ENCODE measurements at places on chromosomes 3 and 15. TPM values are rescaled to one million over a fixed set of nuclear protein-coding genes. Genes with fewer than 3 reads are reported as not detected.

DNA sequence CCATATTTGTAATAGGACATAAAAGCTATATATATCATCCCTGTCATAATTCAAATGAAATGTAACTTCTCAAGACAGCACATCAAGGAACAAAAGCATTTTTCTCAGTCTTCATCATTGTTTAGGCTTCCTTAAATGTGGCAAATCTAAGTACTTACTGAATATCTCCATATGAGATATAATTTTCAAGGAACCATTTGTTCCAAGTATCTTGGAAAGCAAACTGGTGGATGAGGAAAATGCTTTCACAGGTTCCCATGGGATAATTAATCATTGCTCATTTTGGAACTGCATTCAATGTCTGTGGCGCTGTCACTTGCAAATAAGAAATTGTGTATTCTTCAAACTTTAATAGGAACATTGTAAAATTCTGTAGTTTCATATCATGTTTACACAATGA, 52.6 kb upstream of the ZNF385D start:
- no peak for DNase-seq

DNA sequence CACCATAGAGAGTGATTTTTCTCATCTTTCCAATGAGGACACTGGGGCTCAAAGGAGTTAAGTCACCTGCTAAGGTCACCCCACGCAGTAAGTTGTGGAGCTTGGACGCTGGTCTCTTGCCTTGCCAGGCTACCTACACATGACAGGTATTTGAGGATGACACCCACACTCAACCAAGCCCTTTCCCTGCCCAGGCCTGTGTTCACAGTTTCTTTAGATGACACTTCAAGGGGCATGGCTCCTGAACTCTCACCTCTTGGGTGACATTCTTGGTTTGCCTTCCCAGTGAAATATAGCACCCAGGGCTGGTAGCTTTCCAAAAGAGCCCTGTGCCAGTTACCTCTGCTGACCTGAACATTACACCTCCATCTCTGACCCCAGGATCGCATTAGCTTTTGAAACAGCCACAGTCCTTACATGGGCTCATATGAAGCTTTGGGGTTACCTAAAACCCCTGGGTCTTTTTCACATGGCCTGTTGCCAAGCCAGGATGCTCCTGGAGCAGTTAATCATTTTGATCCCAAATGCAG, 148.0 kb downstream of the RPLP1 start:
- no peak for DNase-seq

Gene PLSCR4
- total RNA-seq = 37.6 TPM

- DNase-seq = no peak
These were observed 51.0 kb upstream of the USP3 start for GRCh38 chr15:63453186-63453905.

Gene LMAN1L
- total RNA-seq = 110 TPM

Gene CPN2
- not detected for total RNA-seq

GRCh38 chr3:195005759-195006510, 265.0 kb downstream of the XXYLT1 start:
- DNase-seq = no peak

All from left cardiac atrium (tissue), 4 donors.